ENCODE measurements at places on chromosomes 4 and X.

- DNase-seq: no peak
These were observed 21.8 kb upstream of the CSF2RA start for GRCh38 chrX:1246816-1247215.

- no peak for DNase-seq
These were observed 173.9 kb upstream of the KLF3 start for GRCh38 chr4:38489924-38490639.

DNA sequence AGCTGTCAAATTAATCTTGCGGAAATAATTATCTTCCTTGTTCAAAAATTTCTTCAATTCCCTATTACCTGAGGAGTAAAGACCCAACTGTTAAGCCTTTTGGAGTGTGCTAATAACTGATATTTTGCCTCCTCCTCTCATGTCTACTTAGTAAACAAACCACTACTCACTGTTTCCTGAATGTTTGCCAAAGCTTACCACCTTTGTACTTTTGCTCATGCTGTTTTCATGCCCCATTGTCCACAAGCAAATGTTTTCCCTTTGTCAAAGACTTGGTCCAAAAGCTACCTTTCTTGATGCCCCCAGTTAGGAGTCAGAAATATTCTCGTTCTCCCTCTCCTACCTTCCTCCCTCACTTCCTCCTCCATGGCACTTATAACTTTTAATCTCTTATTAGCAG is 226.1 kb downstream of the ENOX2 start:
- DNase-seq: no peak

DNA sequence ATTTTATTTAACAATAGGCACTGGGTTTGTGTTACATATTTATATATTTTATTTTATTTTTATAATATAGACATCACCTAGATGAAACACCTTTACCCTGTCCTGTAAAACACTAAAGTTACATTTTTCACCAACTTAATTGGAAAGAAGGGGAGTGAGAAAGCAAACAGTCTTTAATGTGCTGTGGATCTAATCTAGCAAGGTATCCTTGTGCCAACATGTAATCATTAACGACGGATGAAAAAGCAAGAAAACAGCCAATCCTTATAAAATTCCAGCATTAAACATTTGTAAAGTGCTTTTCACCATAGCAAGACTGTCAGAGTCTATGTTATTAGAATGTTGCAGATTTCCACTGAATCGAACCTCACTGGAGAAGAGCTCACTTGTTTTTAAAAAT is 92.7 kb downstream of the HHIP start:
- DNase-seq: no peak

DNA sequence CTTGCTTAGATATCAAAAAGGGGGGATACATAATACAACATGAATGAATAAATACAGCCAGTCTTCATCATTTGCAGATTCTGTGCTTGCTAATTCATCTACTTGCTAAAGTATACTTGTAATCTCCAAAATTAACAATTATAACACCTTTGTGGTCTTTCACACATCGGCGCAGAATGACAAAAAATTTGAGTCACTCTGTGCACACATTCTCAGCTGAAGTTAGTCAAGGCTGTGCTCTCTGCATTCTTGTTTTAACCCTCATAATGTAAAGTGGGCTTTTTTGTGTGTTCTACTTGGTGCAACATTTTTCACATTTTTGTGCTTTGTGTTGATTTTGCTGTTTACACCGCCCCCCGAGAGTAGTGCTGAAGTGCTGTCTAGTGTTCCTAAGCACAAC is 65.8 kb upstream of the GPRIN3 start:
- no peak for DNase-seq

DNA sequence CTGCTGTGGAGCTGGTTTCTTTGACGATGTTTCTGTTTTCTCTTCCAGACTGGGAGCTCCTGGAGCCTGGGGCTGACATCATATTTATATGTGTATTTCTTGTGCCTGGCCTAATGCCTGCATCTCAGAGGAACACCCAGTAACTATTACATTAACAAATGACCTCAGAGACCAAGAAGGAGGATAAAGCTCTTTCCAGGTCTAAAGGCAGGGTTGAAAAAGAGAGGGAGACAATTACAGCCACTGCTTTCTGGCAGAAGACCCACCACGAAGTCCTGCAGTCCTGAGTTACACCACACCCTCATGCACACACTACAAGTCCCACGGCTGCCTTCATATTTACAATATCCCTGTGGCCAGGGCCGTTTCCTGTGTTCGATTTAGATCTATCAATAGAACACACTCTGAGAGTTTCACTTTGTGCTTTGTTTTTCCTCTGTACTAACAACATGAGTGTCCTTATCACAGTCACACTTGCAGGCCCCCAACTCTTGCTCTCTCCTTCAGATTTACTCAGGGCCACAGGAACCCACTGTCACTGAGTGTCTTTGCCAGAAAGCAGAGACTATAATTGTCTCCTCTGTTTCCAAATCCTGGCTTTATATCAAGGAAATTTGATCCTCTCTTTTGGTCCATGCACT is 535.5 kb downstream of the MID1IP1 start:
- no peak for DNase-seq

GRCh38 chr4:167088115-167088514 is 146.2 kb downstream of the SPOCK3 start:
- DNase-seq: no peak

DNA sequence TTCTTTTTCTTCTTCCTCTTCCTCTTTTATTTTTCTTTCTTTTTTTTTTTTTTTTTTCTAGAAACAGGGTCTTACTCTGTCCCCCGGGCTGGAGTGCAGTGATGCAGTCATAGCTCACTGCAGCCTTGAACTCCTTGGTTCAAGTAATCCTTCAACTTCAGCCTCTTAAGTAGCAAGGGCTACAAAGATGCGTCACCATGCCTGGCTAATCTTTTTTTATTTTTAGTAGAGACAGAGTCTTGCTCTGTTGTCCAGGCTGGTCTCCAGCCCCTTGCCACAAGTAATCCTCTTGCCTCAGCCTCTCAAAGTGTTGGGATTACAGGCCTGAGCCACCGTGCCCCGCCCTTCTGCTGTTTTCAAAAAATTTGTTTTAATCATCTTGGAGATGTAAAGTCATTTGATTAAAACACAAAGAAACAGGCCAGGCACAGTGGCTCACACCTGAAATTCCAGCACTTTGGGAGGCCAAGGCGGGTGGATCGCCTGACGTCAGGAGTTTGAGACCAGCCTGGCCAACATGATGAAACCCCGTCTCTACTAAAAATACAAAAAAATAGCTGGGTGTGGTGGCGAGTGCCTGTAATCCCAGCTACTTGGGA is 28.1 kb downstream of the SYNPO2 start:
- no peak for DNase-seq

DNA sequence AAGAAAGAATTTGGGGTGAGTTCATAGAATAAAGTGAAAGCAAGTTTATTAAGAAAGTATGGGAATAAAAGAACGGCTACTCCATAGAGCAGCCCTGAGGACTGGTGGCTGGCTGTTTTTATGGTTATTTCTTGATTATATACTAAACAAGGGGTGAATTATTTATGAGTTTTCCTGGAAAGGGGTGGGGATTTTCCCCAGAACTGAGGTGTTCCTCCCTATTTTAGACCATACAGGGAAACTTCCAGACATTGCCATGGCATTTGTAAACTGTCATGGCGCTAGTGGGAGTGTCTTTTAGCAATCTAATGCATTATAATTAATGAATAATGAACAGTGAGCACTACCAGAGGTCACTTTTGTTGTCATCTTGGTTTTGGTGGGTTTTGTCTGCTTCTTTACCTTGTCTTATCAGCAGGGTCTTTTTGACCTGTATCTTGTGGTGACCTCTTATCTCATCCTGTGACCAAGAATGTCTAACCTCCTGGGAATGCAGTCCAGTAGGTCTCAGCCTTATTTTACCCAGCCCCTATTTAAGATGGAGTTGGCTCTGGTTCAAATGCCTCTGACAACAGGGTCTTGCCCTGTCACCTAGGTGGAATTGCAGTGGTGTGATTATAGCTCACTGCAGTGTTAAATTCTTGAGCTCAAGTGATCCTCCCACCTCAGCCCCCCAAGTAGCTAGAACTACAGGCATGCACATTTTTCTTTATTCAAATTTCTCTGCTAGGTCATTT is 27.1 kb downstream of the RAPGEF2 start:
- DNase-seq: no peak

DNA sequence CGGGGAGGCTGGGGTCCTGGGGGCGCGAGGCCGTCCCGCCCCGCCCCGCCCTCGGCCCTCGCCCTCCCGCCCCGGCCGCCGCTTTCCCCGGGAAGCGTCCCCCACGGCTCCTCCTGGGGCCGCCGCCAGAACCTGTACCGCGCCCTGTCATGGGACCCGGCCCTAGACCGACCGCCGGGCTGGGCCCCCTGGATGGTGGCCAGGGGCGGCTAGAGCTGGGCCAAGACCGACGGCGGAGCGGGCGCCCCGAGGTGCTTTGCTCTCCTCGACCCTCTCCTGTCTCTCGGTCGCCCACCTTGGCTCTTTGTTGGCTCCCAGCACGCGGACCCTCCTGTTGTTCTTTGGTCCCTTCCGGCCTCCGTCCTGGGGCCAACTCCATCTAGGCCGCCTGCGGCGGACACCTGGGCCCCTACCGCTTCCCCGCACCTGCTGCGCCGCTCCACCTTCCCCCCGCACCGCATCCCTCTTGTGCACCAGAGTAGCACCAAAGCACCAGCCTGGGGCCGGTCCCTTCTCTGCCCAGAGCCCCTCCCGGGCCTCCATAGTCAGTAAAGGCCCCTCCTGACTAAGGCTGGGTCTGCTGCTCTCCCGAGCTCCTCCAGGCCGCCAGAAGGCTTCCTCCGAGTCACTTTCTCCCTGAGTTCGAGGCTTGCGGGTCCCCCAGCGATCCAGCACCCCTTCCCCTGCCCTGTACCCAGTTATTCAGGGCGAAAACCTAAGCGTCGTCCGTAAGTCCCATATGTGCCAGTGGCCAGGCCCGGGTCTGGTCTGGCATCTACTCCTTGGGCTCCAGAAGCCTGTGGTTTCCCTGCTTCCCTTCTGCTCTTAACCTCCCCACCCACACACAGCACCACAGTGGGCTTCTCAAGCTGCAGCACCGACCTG is 587 bp downstream of the TACC3 start:
- DNase-seq: no peak

DNA sequence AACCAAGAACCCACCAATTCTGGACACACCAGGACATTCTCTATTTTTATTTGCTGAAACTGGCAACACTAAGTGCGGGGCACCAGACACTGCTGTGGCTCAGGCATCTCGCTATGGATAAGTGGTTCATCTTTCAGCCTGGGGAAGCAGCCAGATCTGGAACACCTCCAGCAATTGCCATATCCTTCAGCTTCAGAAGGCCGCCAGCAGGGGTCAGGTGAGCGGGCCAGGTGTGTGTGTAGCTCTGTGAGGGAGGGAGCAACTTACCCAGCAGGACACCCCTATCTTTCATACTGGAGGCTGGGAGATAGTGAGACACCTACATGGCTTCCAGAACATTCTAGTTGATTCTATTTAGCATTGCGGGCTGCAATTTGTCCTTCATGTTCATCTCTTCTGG is 57.0 kb upstream of the GBA3 start:
- DNase-seq: no peak

DNA sequence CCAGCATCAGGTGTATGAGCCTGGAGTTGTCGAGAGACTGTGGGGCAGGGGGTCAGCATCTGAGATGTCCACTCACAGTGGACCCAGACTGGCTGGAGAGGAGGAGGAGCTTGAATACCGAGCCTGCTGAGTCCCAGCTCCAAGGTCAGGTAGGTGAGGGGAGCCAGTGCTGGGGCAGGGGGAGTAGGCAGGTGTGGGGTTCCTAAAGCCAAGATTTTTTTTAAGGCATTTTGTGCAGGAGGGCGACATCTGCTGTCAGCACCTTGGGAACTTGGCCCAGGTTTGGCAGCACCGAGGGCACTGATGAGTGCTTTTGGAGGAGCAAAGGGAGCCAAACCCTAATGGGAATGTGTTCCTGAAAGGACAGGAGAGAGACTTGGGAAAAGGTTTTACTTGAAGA is 64.2 kb upstream of the MSANTD1 start:
- no peak for DNase-seq

- peak; percentile 67 for DNase-seq
These were observed 65.8 kb upstream of the MSN start for GRCh38 chrX:65601530-65602220.

Data from thoracic aorta (tissue), 2 donors.